ENCODE measurements at places on chromosomes 5 and 9. TPM values are rescaled to one million over a fixed set of nuclear protein-coding genes. Genes with fewer than 3 reads are reported as not detected.

Gene TMEM215
- polyA plus RNA-seq = 0.07 TPM

Gene POU5F2
- polyA plus RNA-seq = 0.16 TPM

Gene CLTB
- 329 TPM for polyA plus RNA-seq

Gene PRKAA1
- 16.9 TPM for polyA plus RNA-seq

Gene ZFAND5
- polyA plus RNA-seq = 185 TPM

Gene CCT5
- 98.9 TPM for polyA plus RNA-seq

Gene SLC6A7
- polyA plus RNA-seq = not detected
